ENCODE measurements at places on chromosomes 4 and X.

GRCh38 chr4:71229477-71230270 lies 109.1 kb upstream of the SLC4A4 start:
- DNase-seq = peak; percentile 57

GRCh38 chr4:20723019-20723418 lies 22.8 kb downstream of the PACRGL start:
- no peak for DNase-seq

GRCh38 chr4:185540487-185541120 lies 5.3 kb upstream of the PDLIM3 start:
- no peak for DNase-seq

DNA sequence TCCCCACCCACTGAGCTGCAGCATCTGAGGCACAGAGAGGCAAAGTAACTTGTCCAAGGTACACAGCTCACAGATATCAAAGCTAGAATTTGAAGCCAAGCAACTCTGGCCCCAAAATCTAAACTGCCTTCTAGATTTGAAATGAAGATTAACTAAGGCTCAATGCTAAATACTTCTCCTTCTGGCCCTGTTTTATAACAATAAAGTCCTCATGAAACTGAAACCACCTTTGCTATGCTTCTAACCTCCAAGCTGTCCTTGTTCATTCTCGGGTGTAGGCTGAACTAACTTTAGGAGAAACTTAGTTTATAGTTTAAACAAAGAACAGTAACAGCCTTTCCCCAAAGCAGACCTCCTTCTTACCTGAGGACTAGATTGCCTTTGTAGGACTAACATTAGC lies 93.6 kb downstream of the DCTD start:
- no peak for DNase-seq

- DNase-seq = no peak
Observed at GRCh38 chr4:140100771-140101170, 53.2 kb downstream of the MAML3 start.

DNA sequence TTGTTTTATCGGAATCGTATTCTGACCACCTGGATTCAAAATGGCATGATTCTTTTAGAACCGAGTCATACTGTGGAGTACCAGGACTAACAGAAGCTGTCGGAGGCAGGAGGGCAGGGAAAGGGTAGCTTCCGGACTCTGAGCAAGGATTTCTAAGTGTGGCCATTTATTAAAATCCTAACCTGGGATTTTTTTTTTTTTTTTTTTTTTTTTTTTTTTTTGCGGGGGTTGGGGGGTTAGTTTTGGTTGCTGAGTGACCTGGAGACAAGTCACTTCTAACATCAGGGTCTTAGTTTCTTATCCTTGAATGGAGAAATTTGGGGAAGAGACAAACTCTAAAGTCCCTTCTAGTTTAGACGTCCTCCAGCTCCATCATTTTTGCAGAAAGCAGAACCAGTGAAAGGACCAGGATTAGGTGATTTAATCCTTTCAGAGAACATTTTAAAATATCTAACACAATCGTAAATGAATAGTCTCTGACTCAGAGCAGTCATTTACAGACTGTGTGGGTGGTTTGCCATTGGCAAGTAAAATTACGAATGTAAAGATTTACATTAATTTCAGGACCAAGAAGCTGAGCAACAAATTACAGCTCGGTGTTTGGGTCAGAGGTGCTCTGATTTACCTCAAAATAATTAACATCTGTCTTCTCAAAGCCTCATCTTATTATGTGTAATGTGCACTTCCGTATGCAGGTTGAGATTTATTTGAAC lies 7.3 kb downstream of the SLC25A5 start:
- DNase-seq = no peak

DNA sequence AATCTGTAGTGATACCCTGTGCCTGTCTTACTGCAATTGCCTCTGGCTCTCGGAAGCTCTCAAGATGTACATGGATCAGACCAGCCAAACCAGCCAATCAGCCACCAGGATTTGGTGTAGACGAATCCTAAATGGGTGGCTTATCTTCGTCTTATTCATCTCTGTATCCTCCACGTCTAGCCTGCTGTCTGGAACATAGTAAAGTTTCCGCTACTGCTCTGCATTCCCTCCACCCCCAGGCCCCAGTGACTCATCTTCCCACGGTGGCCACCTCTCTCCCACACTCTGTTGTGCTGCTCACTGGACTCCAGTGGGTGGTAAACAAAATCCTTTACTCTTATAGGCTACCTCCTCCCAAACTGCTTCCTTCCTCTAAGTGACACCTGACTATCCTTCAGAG lies 37.8 kb downstream of the SEPTIN6 start:
- peak; percentile 36 for DNase-seq

GRCh38 chrX:41946235-41946634 lies 22.9 kb upstream of the CASK start:
- DNase-seq = no peak

- DNase-seq = no peak
Observed at GRCh38 chr4:15145709-15146108, 143.4 kb downstream of the CPEB2 start.

DNA sequence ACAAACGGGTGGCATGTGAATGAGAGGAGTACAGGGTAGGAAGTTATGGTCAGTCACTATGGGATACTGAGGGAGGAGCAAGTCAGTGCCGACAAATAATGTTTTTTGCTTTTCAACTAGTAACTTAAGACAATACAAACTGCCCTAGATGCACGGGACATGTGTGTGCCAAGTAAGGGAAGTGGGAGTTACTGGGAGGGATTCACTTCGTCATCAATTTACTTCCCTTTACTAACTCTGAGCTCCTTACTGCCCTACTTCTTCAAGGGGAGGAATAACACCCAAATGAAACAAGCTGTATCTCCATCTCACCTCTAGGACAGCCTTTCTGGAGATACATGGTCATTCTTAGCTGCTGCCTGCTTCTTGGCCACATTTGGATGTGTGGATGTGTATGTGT lies 97.7 kb downstream of the DGKK start:
- no peak for DNase-seq

DNA sequence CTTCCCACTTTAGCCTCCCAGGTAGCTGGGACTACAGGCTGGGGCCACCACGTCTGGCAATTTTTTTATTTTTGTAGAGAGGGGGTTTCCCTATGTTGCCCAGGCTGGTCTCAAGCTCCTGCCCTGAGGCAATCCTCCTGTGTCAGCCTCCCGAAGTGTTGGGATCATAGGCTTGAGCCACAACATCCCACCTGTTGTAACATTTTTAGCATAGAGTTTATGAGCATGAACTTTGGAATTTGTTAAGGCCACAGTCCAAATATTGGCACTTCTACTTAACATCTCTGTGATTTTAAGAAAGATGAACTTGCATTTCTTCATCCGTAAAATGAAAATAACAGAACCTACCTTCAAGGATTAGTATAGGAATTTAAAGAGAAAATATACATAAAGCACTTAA lies 445.6 kb downstream of the IQCM start:
- DNase-seq = no peak

DNA sequence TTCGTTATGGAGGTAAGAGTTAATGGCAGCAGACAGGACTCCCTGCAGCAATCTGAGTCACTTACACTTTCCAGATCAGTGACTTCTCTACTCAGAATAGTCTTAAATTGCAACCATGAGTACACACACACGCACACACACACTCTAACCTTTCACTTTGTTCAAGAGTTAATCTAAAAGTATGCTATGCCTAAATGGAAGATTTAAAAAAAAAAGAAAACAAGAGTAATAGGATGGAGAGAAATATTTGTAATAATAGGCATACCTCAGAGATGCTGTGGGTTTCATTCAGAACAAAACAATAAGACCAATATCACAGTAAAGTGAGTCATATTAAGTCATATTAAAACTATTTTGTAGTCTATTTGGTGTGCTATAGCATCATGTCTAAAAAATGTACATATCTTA lies 969.1 kb upstream of the PCDH10 start:
- DNase-seq = no peak

DNA sequence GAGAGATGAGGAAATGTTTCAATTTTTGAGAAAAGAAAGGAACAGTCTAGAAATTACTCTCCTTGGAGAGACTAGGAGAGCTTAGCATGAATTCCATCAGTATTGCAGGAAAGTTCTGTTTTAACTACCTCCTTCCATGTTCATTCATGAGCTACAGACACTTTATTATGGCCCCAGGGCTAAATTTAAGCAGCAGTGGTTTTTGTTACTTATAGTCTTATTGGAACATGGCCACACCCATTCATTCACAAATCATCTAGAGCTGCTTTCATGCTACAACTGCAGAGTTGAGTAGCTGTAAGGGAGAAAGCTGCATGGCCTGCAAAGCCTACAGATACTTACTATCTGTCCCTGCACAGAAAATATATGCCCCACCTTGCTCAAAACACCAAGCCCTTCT lies 81.7 kb downstream of the SHISA3 start:
- no peak for DNase-seq
